ENCODE measurements at places on chromosomes 12 and 14.

- no peak for DNase-seq
Measured at GRCh38 chr14:35202195-35202594, 79.8 kb downstream of the PRORP start.

DNA sequence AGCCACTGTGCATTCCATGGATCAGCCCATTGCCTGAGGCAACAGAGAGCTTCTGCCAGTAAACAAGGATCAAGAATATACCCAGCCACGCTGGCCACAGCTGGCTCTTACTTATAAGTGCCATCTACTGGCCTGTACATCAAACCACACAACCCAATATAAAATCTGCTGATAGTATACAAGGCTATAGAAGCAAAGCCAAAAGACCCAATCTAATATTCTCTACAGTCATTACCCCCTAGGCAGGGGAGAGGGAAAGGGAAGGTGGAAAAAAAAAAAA is 4.4 kb upstream of the FAM186B start:
- no peak for DNase-seq

- DNase-seq, result no peak
Measured at GRCh38 chr14:37969511-37969979, 238.2 kb upstream of the SSTR1 start.

GRCh38 chr14:78764240-78764639 is 594.1 kb downstream of the NRXN3 start:
- no peak for DNase-seq

DNA sequence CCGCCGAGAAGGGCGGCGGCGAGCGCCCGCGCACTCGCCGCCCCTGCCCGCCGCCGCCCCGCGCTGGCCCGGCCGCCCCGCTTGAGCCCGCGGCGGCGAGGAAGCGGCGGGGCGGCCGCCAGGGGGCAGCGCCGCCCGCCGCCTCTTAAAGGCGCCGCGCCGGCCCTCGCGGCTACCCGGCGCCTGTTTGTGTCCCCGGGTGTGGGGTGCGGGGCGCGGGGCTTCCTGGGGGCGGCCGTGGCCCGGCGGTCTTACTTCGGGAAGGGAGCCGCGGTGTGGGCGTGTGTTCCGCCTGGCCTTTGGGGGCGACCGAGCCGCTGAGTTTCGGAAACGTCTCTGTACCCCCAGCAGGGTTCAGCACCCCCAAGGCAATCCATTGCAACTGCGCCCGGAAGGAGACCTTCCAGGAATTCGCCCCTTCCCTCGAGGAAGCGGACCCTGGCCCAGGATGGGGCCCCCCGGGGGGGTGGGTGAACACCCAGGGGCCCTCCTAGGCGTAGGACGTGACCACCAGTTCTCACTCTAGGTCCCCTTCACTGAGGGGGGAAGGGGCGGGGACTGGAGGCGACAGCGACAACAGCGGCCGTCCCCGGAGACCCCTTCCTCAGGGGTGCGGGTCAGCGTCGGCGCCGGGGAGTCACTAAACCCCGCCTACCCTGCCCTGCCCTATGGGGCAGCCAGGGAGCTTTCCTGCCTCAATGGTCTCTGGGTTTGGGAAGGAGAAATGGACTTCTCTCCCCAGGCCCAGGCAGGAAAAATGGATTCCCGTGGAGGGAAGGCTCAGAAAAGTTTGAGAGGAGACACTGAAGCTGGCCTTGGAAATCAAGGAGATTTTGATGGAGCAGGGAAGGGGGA is at the start of gene ITPK1:
ITPK1 (minus strand) TSS at position 105 of the 855 bp plus-strand sequence. CDS start 762 bp downstream, outside the sequence.
- DNase-seq, result peak; percentile 7

- no peak for DNase-seq
Measured at GRCh38 chr12:20050221-20050620, 318.1 kb upstream of the PDE3A start.

DNA sequence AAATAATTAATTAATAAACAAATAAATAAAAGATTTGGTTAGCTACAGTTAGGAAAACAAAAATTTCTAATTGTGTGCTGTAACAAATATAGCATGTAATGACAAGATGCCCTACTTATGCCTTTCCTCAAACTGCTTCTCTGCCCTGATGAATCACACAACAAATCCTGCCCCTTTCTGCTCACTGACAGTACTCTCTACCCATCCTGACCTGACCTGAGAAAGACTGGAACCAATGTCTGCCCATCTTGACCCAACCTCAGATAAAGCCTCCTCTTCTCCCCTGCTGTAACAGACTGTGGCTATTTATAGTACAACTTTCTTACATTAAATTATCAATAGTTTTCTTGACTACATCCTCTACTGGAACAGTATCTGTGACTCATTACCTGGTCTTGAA is 43.7 kb downstream of the PPP1R13B start:
- no peak for DNase-seq

DNA sequence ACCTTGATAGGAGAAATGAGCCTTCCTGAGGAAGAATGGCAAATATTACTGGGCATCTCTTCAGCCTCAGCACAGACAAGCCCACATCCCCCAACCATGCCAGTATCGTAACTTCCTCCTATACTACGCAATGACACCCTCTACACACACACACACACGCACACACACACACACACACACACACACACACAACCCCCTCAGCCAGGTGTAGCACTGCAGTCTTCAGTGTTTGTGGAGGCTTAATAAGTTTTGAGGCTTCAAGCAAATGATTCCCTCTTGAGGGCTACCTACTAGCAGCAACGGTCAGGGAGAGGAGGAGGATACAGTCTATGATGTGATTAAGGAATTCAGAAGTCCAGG is 1.6 kb downstream of the DGKA start:
- no peak for DNase-seq

GRCh38 chr12:68462803-68463202 is 130.6 kb upstream of the MDM1 start:
- DNase-seq, result no peak

DNA sequence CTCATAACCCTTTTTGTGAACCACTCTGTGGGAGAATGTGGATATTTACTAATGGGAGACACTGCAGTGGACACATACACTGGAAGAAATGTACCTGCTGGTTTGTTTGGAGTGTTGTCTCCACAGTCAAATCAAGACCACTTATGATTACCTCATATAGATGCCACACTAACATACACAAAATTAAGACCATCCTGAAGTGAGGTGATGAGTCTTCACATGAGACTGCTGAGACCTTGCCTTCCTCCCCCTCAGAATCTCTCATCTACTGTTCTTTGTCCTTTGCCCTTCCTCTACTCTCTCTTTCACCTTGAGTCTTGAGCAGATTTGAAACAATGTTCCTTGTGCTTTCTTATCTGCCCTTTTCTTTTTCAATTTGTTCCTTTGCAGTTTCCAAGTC is 4.3 kb downstream of the KRT6A start:
- DNase-seq, result no peak

- no peak for DNase-seq
Measured at GRCh38 chr12:57845478-57846284, 848 bp downstream of the CTDSP2 start.

GRCh38 chr12:107779077-107779831 is 4.8 kb downstream of the ASCL4 start:
- no peak for DNase-seq

GRCh38 chr12:26119391-26119989 is 5.3 kb downstream of the BHLHE41 start:
- DNase-seq, result no peak

- DNase-seq, result no peak
Measured at GRCh38 chr12:57755194-57755453, 221 bp downstream of the MARCHF9 start.

- DNase-seq, result no peak
Measured at GRCh38 chr12:23424685-23425084, 524.8 kb downstream of the SOX5 start.

DNA sequence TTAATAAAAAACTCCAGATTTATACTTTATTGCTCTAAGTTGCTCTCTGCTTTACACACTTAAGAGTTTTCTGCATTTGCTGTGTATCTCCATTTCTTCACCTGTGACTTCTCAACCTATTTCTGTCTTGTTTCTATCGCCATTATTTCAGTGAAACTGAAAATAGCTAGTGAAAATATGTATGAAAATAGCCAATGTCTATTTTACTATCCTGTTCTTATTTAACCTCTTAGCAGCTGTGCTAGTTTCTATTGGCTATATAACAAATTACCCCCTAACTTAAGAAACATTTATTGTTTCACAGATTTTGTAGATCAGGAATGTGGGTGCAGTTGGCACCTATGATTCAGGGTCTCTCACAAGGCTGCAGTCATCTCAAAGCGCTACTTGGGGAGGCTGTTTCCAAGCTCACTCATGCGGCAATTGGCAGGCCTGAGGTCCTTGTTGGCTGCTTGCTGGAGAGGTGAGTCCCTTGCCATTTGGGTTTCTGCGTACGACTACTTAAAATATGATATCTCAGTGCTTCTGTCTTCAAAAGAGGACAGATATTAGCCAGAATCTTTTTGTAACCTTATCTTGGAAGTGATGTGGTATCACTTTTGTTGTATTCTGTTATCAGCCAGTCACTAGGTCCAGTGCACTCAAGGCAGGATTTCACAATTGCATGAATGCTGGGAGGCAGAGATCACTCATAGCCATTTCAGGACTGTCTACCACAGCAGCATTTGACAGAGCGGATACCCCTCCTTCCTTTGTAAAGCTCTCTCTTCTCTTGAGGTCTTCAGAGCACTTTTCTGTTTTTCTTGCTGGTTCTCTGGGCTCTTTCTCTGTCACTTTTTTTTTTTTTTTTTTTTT is 7.2 kb downstream of the ERC1 start:
- DNase-seq, result no peak

GRCh38 chr14:75389679-75390078 is 38.1 kb upstream of the JDP2 start:
- DNase-seq, result no peak

DNA sequence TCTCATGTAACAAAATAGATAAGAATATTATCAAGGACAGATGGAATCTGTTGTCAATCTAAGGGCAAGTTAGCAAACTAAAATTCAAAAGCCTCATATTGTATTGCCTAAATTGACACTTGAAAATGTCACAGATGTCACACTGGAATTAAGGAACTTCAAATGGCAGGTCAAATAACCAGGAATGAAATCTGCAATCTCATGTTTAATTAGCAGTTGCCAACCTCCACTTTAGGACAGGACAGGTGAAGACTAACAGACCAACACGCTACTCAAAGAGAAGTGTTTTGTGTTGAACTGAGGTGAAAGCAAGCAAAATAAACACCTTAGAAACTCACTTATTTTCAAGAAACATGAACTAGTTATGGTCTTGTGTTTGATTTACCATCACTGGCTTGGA is 11.1 kb downstream of the KIF21A start:
- no peak for DNase-seq

DNA sequence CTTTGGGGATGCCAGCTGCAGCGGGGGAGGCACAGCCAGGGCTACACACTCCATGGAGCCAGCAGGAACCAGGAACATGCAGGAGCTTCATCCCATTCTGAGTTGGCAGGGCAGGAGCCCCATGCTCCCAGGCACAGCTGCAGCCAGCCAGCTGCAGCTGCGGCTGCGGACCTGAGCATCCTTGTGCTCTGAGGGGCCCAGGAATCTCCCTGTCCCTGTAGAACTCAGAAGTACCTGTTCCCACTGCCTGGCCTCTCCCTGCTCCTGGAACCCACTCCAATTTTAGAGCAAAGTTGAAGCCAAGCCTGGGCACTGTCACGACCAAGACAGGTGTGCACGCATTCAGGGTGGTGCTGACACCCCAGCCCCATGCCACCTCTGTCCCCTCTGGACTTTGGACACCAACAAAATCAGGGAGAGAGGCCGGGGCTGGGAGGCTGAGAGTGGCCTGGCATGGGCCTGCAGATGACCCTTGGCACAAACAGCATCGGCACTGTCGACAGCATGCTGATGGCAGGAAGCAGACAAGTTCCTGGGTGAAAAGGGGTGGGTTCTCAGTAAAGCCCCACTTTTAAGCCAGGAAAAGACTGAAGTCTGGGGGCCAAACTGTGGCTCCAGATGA is 257.3 kb upstream of the LRFN5 start:
- no peak for DNase-seq

- DNase-seq, result no peak
Measured at GRCh38 chr14:66231820-66232219, 254.4 kb upstream of the CCDC196 start.

GRCh38 chr12:24814379-24815113 is 134.4 kb downstream of the BCAT1 start:
- no peak for DNase-seq

- no peak for DNase-seq
Measured at GRCh38 chr12:15193946-15194345, 27.3 kb downstream of the RERG start.

DNA sequence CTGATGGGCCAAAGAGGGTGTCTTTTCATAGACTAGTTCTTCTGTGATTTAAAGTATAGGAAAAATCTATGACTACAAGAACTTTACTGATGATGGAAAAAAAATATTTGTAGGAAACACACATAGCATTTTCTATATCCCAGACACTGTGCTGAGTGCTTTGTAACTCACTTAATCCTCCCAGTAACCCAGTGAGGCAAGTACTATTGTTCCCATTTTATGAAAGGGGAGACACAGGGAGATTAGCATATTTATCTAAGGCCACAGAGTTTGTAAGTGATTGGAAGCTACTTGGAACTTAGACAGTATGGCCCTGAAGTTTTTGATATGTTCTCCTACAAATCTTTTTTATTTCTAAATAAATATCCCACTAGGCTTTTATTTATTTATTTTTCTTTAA is 19.9 kb downstream of the PRPF39 start:
- no peak for DNase-seq

DNA sequence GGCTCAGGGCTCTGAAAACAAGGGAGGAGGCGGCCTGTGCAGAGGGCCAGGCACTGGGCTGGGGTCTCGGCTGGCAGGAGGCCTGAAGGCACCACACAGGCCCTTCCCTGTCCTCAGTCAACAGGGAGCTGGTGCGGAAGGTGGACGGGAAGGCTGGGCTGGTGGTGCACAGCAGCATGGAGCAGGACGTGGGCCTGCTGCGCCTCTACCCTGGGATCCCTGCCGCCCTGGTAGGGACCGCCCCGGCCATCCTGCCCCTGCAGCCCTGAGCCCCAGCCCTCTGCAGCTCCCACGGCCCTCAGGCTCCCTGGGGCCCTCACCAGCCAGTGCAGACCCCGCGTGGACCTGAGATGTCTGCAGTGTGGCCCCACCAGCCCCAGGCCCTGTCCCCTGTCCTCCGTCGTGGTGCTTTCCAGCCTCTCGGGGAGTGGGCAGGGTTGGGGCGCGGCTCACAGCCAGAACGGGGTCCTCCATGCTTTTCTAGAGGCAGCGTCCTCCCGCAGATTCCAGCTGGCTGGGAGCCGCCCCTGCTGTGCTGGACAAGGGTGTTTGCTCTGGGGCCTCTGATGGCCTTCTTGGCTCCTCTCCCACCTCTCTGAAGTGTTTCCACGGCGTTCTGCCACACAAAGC is 18.1 kb downstream of the ASPG start:
- no peak for DNase-seq

Data from stimulated activated CD4-positive, alpha-beta T cell treated with anti-CD3 and anti-CD28 coated beads, TNF-alpha, amount 100 ng/mL, for 48 hours (primary cell).